Stimulated activated CD4-positive, alpha-beta T cell treated with anti-CD3 and anti-CD28 coated beads, Interleukin-1b, Interleukin-23, amount 100 ng/mL, for 24 hours (primary cell): ENCODE measurements at places on chromosomes 4 and X.

DNA sequence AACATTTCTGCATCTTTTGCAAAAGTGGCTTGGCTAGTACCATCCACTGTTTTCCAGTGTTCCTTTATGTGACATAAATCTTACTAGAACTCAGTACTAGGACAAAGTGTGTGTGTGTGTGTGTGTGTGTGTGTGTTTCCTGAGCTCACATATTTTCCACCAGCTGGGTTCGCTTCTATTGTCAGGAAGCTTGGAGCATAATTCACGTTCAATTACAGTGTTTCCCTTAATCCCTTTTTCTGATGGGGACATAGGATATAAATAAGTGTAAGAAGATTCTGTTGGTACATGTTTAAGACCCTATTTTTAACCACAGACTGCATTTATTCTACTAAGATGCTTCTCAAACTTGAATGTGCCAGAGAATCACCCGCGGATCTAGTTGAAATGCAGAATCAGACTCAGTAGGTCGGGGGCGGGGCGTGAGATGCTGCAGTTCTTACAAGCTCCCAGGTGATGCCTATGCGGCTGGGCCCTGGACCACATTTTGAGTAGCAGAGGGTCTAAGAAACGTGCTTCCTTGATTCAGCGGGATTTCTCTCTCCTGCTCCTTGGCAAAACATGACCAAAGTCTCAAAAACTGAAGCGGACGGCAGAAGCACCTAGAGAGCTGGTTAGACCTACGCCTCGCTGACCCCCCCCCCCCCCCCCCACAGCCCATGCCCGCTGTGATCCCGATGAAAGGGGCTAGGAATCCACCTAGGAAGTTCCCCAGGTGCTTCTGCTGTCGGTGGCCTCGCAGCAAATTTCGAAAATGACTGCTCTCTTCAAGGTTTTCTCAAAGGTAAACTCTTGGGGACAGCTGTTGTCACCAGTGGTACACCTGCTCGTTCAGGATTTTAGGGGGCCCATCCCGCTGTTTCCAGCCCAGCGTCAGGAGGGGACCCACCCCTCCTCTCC, 797 bp downstream of the CD99L2 start:
- peak; percentile 34 for DNase-seq

- no peak for DNase-seq
These were observed 1.7 kb downstream of the NSD2 start for GRCh38 chr4:1872870-1873269.

DNA sequence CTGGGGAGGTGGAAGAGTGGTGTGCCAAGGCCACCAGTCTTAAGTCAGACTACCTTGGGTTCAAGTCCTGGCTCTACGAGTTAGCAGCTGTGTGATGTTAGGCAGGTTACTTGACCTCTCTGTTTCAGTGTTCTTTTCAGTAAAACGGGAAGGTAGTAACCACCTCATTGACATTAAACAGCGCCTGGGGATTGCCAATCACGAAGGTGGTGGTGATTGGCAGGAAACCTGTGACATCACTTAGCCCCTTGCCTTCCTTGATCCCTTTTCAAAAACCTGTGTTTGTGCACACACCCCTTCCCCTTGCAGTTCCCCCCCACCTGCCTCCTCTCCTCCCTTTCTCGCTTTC, 7.6 kb downstream of the KLF3 start:
- no peak for DNase-seq

- DNase-seq, result no peak
These were observed 60.2 kb upstream of the RPS6KA6 start for GRCh38 chrX:84248226-84248625.

GRCh38 chr4:110104661-110105060, 93.8 kb downstream of the ELOVL6 start:
- no peak for DNase-seq

DNA sequence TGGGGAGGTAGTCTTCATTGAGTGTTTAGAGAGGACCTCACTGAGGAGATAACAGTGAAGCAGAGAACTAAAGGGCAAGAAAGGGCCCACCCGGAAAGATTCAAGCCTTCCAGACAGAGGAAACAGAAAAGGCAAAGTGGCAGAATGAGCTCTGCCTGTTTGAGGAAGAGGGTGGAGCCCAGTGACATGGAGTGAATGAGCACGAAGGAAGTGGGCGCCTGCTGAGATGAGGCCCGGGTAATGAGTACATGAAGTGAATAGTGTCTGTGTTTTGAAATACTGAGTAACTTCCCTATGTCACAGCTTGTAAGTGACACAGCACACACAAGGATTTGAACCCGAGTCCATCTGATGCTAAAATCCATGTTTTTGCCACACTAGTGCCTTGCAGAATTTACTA, 32.5 kb upstream of the TLR2 start:
- peak; percentile 34 for DNase-seq

- no peak for DNase-seq
These were observed 38.6 kb downstream of the PTCHD1 start for GRCh38 chrX:23373129-23373804.

- DNase-seq, result no peak
These were observed 27.6 kb upstream of the CYBB start for GRCh38 chrX:37752281-37752680.

GRCh38 chr4:20816287-20816686, 116.0 kb downstream of the PACRGL start:
- no peak for DNase-seq
